ENCODE measurements at places on chromosomes 13 and 19.
A peak's percentile ranks its signal among the peaks of the same experiment; 100 is the strongest.

GRCh38 chr19:18073197-18073596 lies 13.5 kb downstream of the IL12RB1 start:
- no peak for DNase-seq

GRCh38 chr19:38699027-38699346 lies 45.3 kb downstream of the CAPN12 start:
- peak; percentile 13 for DNase-seq

GRCh38 chr19:5707576-5708575 lies 12.1 kb downstream of the LONP1 start:
- DNase-seq = no peak

GRCh38 chr19:7565332-7565731 lies 29.8 kb downstream of the PNPLA6 start:
- DNase-seq = no peak

DNA sequence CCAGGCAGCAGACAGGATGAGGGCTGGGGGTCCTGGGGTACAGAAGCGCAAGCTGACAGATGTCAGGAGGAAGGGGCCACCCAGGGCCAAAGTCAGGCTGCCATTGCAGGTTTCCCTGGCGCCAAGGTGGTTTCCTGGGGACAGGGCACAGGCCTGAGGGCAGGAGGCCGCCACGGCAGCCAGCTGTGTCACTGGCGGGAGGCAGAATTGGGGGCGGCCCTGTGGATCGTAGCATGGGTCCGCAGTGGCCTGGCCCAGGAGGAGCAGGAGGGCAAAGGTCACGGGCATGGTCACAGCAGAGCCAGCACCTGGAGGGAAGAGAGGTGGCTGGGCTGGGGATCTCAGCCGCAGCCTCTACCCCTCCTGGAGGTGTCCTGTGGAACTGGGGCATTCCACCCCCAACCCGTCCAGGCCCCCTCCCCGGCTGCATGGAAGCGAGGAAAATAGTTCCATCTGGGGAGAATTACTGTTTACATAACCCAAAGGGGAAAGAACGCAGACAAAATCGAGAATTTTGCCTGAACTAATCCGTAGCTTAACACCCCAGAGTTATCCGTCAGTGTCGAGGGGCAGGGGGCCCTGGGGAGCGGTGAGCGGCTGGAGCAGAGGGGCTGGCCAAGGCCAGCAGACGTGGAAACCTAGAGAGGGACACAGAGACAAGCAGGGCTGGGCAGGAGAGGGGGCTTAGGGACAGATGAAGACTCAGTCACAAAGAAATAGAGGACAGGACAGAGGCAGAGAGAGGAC lies 1.9 kb downstream of the NTN5 start:
- no peak for DNase-seq

All from activated T-cell treated with anti-CD3 and anti-CD28 coated beads for 4 hours (primary cell).